ENCODE measurements at places on chromosomes 11 and 22.

DNA sequence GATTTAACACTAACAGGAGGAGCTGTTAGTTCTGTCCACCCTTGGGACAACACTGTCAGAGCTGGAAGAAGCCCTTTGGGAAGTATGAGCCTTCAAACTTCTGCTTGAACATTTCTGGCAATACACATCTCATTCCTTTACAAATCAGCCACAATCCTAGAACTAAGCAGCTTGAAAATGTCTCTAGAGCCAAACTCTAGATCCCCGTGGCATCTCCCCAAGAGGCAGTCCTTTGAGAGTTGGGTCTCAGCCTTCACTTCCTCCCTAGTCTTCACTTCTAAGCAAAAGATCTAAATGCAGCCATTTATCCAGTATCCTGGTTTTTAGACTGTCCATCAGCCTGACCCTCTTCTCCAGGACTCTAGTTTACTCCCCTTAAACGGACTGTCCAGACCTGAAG is 26.9 kb downstream of the ARFGAP2 start:
- no peak for DNase-seq

DNA sequence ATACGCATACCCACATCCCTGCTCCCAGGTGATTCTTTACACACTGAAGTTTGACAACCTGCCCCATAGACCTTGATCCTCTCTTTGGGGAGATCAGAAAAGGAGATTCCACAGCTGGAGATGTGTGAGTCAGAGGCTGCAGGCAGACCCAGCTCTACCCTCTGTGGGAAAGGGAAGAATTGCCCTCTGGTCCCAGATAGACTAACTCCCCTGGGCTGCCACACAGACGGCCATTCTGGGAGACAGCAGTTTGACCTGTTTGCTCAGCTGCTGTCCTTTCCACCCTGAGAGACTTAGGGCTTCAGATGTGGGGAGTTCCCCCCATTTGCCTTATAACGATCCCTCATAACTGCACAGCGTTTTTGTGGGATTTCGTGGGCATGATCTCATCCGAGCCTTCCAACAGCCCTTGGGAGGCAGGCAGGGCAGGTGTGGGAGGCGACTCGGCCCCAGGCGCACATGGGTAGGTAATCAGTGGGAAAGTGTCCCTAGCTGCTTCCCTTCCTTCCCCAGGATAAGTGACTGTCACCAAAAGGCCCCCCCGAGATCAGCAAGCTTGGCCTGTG is 14.1 kb downstream of the FAM83F start:
- no peak for DNase-seq

DNA sequence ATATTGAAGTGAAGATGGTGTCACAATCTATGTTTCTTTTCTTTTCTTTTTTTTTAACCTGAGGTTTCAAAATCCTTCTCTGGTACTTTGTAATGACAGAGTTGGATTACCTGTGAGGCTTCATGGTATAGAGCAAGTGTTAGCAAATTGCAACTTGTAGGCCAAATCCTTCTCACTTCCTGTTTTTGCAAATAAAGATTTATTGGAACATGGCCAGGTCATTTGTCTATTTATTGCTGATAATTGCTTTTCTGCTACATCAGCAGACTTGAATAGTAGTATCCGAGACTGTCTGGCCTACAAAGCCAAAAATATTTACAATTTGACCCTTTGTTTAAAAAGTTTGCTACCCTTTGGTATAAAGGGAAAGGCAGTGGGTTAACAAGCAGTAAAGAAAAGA is 1059.4 kb upstream of the CCDC90B start:
- peak; percentile 31 for DNase-seq

- DNase-seq, result no peak
Observed at GRCh38 chr11:127109796-127110480, 109.4 kb upstream of the KIRREL3 start.

DNA sequence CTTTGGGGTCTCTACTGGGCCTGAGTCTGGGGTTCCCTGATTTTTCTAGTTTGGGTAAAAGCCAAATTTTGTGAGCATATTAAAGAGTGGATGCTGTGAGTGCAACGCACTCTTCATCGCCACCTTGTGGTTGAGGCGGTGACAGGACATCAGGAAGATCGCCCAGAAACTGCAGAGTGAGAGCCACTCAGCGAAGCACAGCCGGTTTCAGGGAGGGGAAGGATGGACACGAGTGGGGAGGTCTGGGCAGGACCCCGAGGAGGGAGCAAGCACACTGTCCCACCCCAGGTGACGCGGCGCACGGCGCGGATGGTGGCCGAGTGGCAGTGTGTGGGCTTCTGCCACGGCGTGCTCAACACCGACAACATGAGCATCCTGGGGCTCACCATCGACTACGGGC is 9.1 kb downstream of the SELENOO start:
- peak; percentile 67 for DNase-seq

GRCh38 chr22:38305471-38306448 is 11.5 kb downstream of the CSNK1E start:
- peak; percentile 93 for DNase-seq

GRCh38 chr11:75667255-75667830 is 1.5 kb downstream of the MAP6 start:
- DNase-seq, result no peak

GRCh38 chr11:4006946-4007680 is 87.5 kb upstream of the RRM1 start:
- DNase-seq, result no peak

GRCh38 chr11:44493383-44493782 is 72.1 kb upstream of the CD82 start:
- no peak for DNase-seq

- no peak for DNase-seq
Observed at GRCh38 chr11:11169715-11170351, 183.2 kb downstream of the CSNK2A3 start.

GRCh38 chr11:106585061-106585460 is 433.2 kb downstream of the GUCY1A2 start:
- DNase-seq, result no peak

DNA sequence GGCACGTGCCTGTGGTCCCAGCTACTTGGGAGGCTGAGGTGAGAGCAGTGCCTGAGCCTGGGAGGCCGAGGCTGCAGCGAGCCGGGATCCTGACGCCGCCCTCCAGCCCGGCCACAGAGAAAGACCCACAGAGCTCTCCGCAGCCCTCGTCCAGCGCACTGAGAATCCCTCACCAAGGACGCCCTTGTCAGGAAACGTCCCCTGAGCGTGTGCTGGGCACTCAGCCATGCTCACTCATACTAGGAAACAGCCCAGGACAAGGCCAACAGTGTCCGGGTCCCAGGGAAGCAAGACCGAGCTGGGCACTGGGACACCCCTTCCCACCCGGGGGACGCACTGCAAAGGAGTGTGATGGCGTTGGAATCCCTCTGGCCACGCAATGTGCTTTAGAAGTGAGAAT is 14.5 kb downstream of the DEAF1 start:
- DNase-seq, result no peak

DNA sequence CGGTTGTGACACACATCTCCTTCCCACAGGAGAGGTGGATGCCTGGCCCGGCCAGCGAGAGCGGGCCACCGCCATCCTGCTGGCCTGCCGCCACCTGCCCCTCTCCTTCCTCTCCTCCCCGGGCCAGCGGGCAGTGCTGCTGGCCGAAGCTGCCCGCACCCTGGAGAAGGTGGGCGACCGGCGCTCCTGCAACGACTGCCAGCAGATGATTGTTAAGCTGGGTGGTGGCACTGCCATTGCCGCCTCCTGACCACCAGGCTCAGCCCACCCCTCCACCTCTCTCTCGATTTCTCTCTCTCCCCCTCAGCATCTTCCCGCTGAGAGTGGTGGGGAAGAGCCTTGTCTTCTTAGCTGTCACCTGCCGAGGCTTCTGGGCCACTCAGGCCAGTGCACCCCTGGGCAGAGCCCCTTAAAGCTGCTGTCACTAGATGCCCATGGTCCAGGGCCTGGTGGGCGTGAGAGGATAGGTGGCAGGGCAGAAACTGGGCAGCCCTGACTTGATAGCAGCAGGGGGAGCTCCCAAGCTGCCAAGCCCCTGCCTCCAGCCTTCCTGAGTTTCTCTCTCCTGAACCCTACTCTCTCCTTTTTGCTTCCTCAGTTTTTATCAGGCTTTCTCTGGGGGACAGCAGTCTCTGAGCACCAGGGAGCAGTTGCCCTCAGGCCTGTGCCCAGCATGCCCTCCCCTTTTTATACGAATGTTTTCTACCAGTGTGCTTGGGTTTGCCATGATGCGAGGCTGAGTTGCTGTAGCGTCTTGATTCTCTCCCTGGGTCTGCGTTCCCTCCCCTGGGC is 9.3 kb downstream of the SHISA8 start:
- no peak for DNase-seq

- no peak for DNase-seq
Observed at GRCh38 chr11:14927146-14927545, 35.1 kb upstream of the CYP2R1 start.

- peak; percentile 80 for DNase-seq
Observed at GRCh38 chr11:113188371-113188834, 126.0 kb upstream of the TTC12 start.

- no peak for DNase-seq
Observed at GRCh38 chr11:117575856-117576255, 221.2 kb downstream of the DSCAML1 start.

DNA sequence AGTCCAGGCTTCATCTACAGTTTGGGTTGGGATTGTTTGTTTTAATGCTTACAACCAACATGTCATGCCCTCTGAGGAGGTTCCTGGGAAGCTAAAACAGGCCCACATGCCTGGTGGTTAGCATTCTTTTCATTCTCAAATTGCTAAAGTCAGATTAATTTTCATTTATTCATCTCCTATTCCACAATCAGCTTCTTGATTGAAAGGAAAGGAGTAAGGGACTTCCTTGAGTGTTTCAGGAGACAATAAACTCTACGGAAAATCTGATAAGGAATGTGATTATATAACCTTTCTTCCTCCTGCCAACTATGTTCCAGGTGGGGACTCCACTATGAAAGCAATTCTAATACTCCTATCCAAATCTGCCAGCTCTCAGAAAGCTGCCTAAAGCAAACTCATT is 30.8 kb downstream of the MRTFA start:
- DNase-seq, result no peak

DNA sequence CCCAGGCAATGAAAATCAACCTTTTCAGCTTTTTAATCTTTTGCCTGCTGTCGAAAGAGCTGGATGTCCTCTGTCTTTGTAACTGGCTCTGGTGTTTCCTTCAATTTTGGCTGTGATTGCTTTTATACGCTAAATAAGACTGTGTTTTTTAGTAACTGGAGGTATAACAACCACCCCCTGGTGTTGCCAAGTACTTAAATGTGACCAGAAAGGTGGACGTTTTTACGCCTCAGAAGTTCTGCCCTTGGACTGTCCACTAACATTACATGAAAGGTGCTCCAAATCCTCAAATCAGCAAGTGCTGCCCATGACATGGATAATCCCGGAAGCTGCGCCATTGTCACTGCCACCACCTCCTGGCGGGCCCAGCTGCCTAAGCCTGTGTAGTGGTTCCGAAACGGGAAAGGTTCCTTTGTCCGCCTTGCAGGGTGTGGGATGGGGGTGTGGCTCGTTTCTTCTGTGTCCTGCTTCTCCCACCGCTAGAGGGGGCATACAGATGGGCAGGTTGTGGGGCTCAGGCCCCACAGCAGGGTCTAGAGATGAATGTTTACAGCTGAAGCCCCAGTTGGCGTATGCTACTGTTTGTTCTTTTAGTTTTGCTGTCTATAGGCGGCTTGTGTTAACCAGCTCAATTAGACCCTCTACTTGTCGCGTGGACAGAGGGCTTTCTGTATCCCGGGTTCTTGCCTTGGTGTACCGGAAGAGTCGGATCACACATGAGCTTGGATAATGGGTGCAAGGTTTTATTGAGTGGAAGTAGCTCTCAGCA is 82.2 kb upstream of the SEPTIN5 start:
- no peak for DNase-seq

DNA sequence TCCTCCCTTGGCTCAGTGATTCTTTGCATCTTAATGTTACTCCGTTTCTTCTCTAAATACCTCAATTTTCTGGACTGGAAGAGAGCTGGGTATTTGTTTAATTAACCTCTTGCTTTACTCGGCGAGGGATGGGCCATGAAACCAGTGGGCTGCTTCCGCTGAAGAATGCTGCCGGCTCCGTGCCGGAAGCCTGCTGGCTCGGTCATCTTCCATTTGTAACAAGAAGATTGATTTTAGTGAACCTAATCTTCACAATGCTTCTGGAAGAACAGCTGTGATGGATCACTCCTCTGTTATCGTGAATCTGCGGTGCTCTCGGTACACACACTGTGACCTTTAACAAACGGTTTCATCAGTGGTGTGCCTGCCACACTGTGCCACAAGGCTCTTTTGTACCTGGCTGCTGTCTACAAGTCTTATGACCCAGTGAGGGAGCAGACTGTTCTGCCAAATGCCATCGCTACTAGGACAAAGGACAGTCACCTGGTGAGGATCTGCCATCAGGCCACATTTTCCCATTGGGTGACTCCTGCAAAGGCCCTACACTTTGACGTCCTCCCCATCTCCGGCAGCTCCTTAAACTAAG is 25.3 kb upstream of the PARVB start:
- no peak for DNase-seq

DNA sequence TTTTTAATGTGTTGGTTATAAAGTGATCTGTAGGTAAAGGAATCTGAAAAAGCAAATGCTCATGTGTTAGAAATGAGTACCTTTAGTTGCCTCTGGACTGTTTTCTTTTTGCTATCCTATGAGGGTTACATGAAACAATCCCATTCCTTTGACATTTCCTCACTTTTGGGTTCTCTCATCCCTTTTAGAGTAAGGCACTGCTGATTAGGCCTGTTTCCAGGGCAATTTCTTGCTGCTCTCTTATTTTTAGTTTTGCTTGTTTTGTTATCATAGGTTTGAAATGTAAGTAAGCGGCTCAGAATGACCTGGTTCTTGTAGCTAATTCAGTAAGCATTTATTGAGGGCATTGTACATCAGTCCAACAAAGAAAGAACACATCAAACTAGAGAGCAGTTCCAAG is 138.9 kb downstream of the DDX10 start:
- DNase-seq, result no peak

DNA sequence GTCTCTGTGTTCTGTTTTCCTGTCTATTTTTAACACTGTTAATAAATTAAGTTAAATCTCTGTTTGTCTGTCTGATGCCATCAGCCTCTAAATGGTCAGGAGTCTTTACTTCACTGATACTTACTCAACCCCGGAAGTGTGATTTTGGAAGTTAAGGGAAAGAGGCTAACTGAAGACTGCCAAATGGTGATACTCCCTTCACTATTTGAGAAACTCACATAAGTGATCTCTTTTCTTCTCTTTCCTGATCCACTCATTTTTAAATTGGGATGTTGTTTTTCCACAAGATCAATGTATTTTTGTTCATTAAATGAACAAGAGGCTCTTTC is 389 bp upstream of the CASP12 start:
- DNase-seq, result no peak

DNA sequence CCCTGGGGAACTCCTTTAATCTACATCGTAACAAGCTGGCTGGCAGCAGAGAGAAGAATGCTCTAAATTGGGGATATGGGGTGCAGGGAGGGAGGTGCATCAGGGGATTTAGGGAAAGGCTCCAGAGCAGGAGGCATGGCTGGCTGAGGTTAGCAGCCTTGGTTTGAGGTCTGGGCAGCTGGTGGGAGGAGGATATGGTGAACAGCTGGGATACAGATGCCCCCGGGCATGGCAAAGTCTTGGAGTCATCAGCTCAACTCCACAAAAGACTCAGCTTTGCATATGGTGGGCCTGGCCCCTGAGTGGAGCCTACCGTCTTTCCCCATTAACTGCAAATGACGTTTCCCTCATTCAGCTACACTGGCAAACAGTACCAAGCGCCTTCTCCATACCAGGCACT is 5.4 kb downstream of the FAM83F start:
- DNase-seq, result no peak

GRCh38 chr11:32118025-32118974 is 27.4 kb downstream of the RCN1 start:
- DNase-seq, result no peak

All from MM.1S (cell line).